ENCODE measurements at places on chromosomes 2 and 18.
A peak's percentile ranks its signal among the peaks of the same experiment; 100 is the strongest.

- DNase-seq: no peak
Observed at GRCh38 chr2:223102040-223102400, 50.0 kb downstream of the KCNE4 start.

GRCh38 chr18:42068030-42068429, 113.0 kb downstream of the PIK3C3 start:
- no peak for DNase-seq

DNA sequence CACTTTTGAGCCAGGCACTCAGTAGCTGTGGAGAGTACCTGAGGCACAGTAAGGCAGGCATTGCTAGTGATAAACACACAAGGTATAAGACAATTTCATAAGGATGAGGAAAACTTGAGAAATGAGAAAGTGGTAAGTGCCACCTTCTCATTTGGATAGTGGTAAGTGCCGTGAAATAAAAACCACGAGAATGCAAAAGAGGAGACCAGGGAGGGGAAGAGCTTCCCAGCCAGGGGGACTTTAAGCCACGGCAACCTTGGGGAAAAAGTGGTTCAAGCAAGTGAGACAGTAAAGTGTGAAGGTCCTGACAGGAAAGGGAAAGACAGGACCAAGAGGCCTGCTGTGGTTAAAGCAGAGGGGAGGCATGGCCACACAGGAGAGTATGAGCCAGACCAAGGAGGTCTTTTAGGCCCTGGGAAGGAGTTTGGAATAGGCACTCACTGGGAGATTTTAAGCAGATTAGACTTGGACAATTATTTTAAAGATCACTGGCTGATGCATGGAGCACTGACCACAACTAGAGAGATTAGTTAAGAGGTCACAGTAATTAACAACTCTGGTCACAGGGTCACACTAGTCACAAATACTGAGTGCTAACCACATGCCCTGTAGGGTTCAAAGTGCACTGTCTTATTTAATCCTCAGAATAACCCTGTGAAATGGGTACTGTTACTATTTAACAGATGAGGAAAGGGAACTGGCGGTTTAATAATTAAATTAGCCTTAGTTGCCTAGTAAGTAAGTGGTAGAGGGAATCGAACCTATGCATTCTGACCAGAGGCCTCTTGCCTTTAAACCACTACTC, 50.1 kb downstream of the THOC1 start:
- no peak for DNase-seq

DNA sequence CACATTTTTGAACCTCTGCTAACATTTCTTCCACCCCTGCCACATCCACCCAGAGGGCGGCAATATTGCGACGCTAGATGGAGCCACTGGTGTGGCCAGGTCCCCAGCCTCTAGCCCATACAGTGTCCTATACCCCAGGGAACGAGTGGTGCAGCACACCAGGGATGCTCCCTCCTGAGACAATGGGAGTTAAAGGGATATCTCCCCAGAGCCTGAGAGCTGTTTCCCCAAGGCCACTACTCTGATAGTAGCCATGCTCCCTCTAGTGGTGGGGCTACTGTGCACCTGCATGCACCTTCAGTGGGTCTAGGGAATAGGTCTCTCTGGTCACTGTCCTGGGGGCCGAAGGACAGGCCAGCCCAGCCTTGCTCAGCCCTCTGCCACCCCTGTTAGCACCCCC, 336.4 kb upstream of the FSHR start:
- no peak for DNase-seq

GRCh38 chr2:40028792-40029488, 249.9 kb upstream of the THUMPD2 start:
- DNase-seq: no peak

DNA sequence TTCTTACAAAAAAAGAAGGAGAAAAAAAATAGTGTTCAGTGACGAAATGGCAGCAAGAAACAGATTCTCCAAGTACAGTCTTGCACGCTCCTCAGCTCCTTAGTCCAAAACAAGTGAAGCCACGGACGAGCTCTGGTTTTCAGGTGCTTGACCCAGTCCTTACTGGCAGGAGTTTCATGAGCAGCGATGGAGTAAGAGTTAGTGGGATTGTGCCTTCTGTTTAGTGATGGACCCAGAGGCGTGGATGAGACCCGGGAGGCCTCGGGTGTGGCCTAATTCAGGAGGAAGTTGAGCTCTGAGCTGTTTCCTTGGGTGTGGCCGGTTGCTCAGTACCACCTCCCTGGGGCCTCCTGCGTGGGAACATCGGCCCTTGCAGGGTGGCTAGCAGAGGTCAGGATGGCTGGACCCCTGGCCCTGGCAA, 52.0 kb downstream of the KIF5C start:
- no peak for DNase-seq

GRCh38 chr18:77055429-77056300, 76.9 kb downstream of the MBP start:
- DNase-seq: no peak

- DNase-seq: no peak
Observed at GRCh38 chr18:63054901-63055584, 264.5 kb downstream of the BCL2 start.

DNA sequence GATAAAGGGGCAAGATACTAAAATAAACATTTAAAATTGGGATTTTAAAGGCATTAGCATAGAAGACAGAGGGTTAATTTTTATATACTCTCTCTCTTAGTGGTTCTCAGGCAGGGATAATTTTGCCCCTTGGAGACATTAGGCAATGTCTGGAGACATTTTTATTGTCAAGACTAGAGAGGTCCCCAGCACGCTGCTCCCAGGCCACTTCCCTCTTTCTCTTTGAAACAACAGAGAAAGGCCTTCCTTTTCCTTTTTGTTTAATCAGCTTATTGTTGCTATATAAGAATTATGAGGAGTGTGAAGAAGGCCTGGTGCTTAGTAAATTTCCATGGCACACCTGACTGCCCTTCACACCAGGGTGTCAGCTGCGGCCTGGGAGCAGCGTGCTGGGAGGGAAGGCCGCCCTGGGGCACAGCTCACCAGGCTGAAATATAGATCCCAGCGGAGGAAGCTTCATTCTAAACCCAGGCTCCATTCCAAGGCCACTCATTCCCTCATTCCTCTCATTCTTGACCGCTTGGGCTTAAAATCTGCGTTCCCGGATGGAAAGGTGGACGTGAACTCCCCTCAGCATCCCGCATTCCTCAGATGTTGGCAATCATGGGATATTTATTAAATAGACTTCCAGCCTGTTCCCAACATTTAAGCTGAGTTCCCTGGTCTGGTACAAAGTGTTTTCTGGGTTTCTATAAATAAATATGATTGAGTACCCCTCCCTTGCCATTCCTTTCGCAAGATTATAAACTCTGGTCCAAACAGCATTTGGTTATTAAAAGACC, 22.5 kb downstream of the SLC14A2 start:
- DNase-seq: no peak

- DNase-seq: no peak
Observed at GRCh38 chr2:11051280-11051679, 104.0 kb upstream of the SLC66A3 start.

GRCh38 chr18:24964216-24964615, 387.8 kb downstream of the ZNF521 start:
- no peak for DNase-seq

DNA sequence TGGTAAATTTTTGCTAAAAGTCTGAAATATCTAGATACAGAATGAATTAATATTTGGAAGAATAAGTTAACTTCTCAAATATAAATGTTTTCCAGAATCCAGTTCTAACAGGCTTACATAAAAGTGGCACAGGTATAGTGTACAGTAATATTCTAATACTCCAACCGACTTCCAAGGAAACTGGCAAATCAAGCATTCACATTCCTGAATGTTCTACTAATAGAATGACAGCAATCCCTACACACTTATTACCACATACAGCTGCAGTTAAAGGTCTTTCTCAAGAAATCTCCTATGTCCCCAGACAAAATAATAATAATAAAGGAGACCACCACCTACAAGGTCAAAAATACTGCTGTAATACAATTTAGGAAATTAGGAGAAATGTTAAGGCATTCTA, 31.9 kb downstream of the TMEM131 start:
- DNase-seq: no peak

DNA sequence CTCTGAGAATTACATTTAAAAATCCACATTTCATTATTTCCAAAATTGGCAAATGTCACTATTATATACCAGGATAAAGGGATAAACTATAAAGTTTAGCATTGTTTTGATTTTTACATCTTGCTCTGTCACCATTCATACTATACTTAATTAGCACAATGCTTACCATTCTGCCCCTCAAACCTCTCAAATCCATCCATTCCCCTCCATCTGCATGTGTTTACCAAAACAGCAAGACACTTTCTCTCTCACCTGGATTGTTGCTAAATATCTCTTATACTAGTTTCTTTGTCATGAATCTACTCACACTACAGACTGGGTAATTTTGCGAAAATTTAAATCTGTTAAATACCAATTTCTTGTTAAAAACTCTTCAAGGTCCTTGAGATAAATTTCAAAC, 496.1 kb downstream of the NR4A2 start:
- DNase-seq: no peak

- DNase-seq: peak; percentile 83
Observed at GRCh38 chr2:165239230-165239629, at the start of gene SCN2A. Gene SCN2A, plus strand, starts transcription at chr2:165239414. Its CDS starts 56,410 bp downstream, at chr2:165295824.

- no peak for DNase-seq
Observed at GRCh38 chr2:104502901-104503300, 351.0 kb upstream of the POU3F3 start.

DNA sequence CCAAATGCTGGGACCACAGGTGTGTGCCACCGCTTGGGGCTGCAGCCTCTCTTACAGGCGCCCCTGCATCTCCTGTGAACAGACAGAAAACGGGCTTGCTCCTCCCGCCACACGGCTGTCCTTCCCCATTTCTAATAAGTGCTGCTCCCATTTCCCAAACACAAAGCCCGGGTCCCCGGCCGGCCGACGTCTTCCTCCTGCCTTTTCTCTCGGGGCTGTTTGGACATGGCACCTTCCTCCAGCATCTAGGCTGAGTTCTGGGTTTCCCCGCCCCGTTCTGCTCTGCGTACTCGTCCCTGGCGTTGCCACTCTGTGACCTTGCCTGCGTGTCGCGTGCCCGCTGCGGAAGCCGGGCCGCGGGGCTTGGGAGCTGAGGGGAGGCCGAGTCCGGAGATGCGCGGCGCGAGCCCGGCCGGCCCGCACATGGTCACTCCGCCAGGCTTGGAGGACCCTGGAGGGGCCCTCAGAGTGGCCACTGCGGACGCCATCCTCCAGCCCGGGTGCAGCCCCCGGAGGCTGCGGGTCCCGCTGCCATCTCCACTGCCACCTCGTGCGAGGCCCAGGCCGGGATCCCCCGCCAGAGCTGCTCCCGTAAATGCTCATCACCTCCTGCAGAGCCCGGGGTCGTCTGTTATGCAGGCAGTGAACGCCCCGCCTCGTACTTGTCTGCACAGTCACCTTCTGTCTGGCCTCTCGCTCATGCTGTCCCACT, 26.3 kb downstream of the PRELID3A start:
- no peak for DNase-seq

DNA sequence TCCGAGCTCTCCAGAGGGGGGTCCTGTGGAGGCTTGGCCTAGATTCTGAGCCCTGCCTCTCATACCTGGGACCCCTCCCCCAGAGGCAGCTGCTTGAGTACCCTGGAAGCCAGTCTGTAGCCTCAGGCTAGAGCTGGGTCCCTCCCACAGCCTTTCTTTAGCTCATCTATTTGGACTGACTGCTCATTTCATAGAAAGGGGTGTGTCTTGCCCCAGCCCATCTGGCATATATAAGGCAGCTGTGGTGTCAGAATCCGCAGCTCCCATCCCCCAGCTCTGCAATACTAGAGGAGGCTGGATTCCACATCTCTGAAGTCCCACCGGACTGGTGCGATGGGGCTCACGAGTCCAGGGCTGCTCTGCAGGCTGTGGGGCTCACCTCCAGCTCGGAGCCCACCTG, 26.1 kb downstream of the MPHOSPH10 start:
- peak; percentile 92 for DNase-seq

GRCh38 chr2:6823111-6823510, 42.6 kb downstream of the CMPK2 start:
- no peak for DNase-seq

Data from NCI-H1694 treated with DMSO at 0.1 percent for 48 hours (cell line).